ENCODE measurements at places on chromosomes 4 and X.

- no peak for DNase-seq
Observed at GRCh38 chr4:10413177-10413576, 44.0 kb downstream of the ZNF518B start.

DNA sequence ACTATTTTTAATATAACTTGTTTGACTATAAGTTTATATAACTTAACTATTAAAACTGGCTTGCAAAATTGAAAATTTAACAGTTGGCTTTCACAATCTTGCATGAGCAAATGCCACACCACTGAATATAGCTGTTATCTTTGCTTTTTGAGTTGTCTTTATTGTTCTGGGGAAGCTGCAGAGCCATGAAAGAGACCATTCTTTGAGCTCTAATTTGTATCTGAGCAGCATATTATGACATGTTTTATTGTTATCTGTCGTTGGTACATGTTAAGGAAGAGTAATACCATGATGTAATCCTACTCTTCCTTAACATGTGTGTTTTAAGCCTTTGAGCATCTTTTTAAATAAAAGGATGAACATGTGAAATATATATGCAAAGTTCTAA, 97.1 kb upstream of the ANK2 start:
- no peak for DNase-seq

DNA sequence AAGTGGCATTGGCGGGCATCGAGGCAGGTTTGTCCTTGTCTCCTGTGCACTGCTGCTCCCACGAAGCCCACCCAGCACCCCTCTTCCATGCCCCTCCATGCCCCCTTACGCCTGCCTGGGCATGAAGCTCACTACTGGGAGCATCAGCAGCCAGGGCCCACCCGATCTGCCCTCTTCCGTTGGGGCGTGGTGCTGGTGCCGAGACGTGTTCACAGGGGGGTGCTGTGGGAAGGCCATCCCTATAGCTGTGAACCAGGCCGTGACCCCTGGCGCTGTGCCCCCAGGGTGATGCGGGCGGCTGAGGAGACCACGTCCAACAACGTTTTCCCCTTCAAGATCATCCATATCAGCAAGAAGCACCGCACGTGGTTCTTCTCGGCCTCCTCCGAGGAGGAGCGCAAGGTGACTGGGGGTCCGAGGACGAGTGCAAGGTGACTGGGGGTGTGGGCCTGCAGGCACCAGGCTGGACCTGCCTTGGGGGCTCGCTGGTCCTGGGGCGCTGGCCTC, 19.3 kb upstream of the ADD1 start:
- no peak for DNase-seq

DNA sequence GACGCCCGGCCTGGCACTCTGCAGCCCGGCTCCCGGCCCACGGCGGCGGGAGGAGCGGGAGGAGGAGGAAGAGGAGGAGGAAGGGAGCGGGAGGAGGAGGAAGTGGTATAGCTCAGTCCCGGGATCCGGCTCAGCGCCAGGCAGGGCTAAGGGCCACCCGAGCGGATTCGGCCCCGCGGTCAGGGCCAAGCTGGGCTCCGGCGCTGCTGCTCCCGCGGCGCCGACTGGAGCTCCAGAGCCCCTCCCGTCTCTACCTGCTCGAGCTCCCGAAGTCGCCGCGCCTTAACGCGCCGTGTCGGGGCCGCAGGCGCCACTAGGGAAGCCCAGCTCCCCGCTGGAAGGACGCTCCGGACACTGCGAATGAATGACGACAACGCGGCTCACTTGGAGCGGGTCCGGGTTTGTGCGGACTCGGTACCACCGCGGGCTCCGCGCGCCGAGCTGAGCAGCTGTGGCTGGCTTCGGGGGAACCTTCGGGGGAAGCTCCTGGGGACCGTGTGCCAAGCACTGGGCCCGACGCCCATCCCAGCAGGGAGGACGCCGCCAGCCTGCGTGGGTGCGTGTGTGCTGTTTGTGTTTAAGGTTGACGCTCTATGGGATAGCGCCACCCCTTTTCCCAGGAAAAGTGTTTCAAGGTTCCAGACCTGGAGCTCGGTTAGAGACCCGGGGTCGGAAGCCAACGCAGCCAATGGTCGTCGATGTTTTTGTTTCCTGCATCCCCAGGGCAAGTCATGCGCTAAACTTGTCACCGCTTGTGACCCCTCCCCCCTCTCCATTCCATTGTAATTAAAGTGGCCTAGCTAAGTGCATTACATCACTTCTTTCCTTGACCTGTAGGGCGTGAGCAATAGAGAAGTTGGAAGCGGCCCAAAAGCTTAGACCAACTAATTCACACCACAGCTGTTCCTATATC, at the start of gene TBC1D9:
TBC1D9 (minus strand) TSS at position 67 of the 913 bp plus-strand sequence. CDS start 340 bp downstream, outside the sequence.
- peak; percentile 83 for DNase-seq

DNA sequence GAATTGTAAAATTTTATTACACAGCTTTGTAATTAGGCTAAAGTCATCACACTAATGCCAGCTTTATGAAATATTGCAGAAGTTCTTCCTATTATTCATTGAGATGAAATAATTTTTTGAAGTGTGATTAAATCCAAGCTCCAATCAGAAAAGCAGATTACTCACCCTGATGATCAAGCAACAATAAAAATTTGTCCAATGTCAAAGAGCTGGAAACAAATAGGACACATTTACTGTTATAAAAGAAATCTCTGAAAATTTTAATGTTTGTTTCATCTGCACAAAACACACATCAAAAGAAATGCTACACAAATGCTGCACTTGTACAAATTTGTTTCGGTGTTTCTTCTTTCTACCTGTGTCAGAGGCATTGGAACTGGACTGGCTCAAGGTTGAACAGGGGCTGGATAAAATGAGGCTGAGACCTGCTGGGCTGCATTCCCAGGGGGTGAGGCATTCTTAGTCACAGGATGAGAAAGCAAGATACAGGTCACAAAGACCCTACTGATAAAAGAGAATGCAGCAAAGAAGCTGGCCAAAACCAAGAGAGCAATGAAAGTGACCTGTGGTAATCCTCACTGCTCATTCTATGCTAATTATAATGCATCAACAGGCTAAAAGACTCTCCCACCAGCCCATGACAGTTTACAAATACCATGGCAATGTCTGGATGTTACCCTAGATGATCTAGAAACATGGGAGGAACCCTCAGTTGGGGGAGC, 78.3 kb downstream of the GASK1B start:
- peak; percentile 71 for DNase-seq

DNA sequence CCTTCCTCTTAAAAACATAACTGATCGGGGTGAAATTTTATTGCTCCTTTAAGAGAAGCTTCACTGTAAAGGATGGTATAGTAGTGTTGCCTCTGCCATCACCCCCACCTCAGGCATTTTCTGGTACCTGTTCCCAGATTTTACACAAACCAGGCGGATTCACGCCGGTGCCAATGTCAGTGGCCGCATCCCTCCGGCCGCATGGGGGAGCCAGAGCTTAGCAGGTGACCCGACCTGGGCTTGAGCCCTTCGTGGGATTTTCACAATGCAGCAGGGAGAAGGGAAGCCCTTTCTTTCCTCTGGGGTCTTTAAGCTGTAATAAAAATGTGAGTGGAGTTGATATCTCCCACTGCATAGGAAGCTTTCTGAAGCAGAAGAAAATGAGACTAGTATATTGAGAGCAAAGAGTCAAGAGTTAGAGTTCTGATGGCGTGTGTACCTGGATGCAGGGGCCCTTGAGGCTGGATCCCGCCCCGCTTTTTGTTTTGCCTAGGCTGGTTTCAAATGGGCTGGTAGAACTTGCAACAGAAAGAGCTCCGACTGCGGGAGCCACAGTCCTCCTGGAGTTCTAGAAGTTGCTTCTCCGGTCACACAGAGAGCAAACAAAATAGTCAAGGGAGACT, 59.4 kb downstream of the POLR2B start:
- DNase-seq = peak; percentile 58

GRCh38 chrX:38803588-38804431, 2.6 kb downstream of the MID1IP1 start:
- peak; percentile 78 for DNase-seq

DNA sequence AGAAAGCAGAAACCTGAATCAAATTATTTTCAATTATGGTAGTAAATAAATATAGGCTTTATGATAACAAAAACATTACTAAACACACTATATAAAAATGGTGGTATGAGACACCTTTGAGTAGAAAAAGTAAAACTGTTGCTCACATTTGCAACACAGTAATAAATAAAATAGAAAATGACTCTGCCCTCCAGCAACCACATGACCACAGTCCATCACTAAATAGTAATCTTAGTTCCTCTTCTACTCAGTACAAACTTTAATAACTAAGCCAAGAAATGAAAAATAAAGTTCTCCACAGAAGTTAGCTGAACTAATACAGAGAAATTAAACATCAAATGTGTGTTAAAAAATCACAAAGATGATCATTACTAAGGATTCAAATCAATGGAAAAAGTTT, 108.5 kb downstream of the ADGRA3 start:
- DNase-seq = no peak

DNA sequence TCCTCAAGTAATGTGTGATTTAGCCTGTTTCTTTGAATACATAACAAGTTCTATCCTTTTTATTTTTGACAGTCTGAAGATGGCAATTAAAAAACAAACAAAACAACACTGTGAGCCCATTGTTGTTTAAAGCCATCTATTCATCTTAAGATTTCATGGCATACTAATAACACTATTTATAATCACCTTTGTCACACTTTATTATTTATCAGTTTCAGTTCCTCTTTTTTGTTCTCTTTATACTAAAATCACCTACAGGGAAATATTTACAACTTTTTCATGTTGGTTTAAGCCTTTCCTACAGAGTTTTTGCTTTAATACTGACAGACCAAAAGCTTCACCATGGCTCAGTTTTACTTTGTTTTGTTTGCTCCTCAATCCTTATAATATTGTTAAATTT, 247.4 kb upstream of the CTSO start:
- no peak for DNase-seq

- DNase-seq = peak; percentile 1
Observed at GRCh38 chr4:55216863-55217635, 91.7 kb upstream of the KDR start.

- peak; percentile 12 for DNase-seq
Observed at GRCh38 chrX:112642349-112642748, 37.4 kb downstream of the LHFPL1 start.

DNA sequence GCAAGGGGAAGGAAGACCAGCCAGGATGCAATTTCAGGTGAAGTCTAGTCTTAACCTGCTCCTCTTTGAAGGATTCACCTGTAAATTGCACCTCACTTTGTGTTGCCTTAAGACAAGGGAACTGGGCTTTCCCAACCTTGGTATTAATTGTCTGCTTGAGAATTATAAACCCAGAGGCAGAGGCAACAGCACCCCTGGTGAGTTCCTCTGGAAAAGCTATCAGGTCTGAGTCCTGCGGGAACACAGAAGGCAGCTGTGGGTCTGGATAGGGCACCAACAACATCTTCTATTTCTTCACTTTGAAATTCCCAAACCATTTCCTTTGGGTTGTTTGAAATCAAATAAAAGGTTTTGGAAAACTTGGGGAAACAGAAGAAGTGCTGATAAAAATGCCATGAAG, 109.2 kb upstream of the NPY2R start:
- no peak for DNase-seq

GRCh38 chrX:121216641-121217374, 169.4 kb downstream of the GLUD2 start:
- no peak for DNase-seq

GRCh38 chr4:36288731-36289426, 7.5 kb downstream of the DTHD1 start:
- DNase-seq = no peak

DNA sequence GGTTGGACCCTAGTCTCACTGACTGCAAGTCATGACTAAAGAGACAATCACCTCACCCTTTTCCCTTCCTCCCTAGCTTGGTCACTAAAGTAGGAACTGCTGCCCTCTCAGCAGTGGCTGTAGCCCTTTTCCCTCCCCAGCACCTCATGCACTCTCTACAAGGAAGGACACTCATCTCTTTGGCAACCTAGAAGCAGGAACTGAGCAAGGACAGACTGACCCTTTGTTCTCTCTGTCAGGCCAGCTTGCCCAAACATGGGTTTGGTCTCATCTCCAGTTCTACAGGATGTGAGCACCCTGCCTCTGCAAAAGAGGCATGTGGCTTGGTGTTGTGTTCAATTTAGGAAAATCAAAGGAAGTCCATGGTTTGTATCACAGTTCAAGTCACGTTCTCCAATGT, 15.8 kb downstream of the LEF1 start:
- no peak for DNase-seq

GRCh38 chr4:184423003-184423686, 51.2 kb downstream of the IRF2 start:
- DNase-seq = no peak

GRCh38 chr4:119585771-119586170, 42.8 kb downstream of the PDE5A start:
- DNase-seq = peak; percentile 50

DNA sequence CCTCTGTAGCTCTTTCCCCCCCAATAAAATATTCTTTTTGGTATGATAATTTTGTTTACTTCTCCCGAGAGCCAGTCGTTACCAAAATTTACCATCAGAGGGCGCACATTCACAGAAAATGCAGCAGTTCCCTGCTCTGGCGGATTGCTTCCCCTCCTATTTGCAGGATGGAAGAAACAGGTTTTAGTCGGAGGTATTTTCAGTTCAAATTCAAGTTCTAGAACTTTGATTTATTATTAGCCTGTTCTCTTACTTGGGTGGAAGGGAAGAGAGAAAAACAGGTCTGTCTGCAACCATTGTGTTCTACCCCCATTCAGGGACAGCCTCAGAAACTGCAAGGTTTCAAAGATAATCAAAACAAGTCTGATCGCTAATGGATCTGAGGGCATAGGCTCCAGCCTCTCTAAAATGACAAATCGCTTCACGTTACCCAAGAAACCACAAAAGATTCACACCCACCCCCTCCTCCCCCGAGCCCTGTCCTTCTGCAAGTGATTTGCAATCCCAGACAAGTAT, 263.8 kb upstream of the RPS6KA3 start:
- DNase-seq = peak; percentile 22

- no peak for DNase-seq
Observed at GRCh38 chr4:7522452-7523220, 87.9 kb upstream of the PSAPL1 start.

DNA sequence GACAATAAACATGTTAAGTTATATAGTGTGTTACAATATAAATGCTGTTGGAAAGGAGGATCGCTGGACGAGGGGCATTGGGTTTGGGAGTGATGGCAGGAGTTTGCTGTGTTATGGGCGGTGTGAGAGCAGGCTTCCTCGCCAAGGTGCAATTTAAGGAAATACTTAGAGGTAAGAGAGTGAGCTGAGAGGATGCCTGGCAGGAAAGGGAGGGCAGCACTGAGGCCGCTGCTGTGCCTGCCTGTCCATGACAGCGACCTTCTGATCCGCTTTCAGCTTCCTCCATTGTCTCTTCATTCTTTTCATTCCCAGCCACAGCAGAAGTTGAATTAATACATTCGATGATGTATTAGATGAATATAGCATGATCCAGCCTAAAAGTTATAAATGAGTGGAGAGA, 41.2 kb upstream of the TBC1D14 start:
- no peak for DNase-seq

DNA sequence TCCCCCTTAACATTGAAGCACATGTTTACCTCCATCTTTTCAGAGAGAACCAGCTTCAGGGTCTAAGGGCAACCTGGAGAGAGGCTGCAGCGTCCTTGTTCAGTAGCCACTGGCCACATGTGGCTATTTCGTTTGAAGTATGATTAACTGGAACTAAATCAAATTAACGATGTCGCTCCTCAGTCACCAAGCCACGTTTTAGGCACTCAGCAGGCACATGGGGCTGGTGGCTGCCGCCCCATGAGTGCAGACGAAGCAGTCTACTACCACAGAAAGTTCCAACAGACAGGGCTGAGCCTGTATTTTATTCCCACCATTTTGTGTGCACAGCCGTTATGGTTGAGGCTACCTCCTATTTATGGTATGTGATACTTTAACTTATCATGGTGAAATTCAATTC, 99.4 kb downstream of the WFS1 start:
- DNase-seq = no peak

- no peak for DNase-seq
Observed at GRCh38 chr4:10666616-10667015, 18.0 kb downstream of the CLNK start.

All from Daoy (cell line).